ENCODE measurements at places on chromosomes 11 and 22. TPM values are rescaled to one million over a fixed set of nuclear protein-coding genes. Genes with fewer than 3 reads are reported as not detected.

DNA sequence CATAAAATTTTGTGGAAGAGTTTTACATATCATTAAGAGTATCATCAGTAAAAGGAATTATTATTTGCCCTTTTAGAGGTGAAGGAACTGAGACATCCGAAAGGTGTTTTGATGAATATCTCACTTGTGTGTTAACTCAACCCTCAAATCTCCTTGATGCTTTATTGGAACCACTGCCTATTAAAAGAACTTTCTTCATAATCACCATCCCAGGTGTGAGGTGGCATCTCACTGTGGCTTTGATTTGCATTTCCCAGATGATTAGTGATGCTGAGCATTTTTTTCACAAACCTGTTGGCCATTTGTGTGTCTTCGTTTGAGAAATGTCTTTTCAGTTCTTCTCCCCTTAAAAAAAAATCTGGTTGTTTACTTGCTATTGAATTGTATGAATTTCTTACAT is 134.0 kb upstream of the SYN3 start:
- DNase-seq: no peak

GRCh38 chr11:77199137-77199745 is 71.2 kb downstream of the MYO7A start:
- DNase-seq: no peak

POTEH gene
- not detected for polyA plus RNA-seq

CD6 gene
- polyA plus RNA-seq: not detected

All from fibroblast of lung (primary cell).